ENCODE measurements at places on chromosomes 2 and 18.

GRCh38 chr2:24756789-24757188 is 36.4 kb downstream of the PTRHD1 start:
- no peak for DNase-seq

DNA sequence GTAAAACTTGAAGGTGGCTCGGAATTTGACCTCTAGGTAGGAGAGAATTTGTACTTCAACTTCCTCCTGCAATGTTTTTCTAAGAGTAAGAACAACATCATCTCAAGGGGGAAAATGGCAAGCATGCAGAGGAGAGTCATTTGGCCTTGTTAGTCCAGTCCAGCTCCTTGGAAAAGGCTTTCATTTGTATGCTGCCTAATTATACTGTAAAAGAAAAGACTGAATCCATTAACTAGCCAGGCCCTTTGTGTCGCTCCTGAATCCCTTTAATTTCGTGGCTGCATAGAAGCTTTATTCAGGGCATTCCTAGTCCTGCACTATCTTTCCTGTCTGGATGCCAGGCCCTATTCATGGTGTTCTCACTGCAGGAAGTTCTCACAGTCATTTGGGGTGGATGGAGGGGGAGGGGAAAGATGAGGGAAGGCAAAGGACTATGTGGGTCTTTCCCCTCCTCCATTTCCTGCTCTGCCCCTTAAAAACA is 36.0 kb downstream of the PHLPP1 start:
- peak; percentile 18 for DNase-seq

DNA sequence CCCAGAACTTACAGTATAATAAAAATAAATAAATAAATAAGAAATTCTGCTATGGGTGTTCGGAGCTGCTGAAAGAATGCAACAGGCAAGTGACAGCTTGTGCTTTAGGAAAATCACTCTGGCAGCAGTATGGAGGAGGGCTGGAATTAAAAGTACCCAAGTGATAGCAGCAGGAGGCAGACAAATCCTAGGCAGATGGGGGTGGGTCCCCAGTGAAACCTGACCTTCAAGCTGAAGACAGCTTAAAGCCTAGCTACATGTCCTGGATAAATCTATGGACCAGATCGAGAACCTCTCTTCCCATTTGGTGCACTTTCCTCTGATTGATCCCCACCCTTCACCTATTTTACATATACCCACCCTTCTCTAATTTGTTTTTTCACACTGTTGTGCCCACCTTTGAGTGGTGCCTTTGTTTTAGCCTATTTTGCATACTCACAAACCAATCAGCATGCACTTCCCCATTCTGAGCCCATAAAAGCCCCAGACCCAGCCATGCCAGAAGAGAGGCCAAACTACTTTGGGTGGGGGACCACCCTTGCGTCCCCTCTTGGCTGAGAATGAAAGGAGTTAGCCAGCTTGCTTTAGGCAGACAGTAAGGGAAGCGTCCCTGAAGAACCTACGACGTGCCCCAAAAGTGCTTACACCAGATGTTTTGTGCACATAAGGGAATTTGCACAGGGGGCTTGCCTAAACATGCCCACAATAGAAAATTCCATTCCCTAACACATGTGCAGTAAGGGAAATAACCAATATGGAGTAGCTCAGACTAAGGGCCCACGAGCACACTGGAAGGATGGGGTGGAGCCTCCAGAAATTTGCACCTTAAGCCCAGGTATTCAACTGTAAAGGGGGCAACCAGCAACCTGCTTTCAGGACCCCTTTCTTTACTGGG is 3.0 kb downstream of the METTL8 start:
- no peak for DNase-seq

DNA sequence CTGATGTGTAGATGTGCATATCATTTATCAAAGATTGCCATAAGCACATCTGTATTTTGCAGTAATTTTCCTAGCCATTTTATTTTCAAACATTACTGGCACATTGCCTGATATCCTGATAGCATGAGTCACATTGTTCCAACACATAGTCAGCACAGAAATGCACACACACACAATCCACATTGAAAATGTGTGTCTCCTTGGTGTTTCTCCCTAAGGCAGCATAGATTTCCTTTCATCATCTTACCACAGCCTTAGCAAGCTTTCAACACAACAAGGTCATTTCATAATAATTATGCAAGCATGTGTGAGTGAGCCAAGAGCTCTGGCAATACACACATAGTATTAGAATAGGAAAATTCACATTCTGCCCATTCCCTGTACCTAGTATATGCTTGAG is 245.4 kb upstream of the MEIS1 start:
- DNase-seq: no peak

DNA sequence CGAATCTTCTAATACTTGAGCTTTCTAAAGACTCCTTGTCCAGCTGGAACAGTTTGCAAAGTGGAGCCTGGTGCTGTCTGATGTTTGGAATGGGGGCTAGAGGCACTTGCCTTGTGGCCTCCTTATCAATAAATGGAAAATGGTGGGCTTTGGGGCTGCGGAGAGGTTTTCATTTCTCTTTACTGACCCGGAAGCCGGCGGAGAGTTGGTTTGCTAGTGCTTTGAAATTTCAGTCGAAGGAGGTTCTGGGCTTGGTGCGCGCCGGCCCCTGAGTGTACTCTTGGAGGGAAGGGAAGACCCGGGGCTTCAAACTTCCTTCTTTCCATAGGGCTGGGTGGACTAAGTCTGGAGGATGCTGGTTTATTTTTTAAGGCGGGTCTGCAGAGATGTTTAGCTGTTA is 714 bp downstream of the RPIA start:
- DNase-seq: no peak

DNA sequence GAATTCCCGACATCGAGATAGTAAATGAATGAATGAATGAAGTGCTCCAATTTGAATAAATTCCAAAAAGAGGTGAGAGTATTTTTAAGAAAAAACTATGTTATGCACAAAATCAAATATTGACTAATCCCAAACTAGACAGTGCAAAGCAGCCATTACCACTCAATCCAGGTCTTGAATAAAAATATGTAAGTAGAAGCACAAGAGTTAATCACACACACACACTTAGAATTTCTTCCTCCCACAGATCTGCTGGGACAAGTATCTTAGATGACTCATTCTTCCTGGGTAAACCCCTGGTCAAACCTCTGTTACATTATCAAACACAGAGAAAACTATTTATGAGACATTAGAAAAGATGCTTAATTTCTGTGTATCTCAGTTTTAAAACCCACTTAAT is 102.0 kb downstream of the PLA2R1 start:
- no peak for DNase-seq

- no peak for DNase-seq
These were observed 112.6 kb downstream of the KLHL29 start for GRCh38 chr2:23497536-23497935.

DNA sequence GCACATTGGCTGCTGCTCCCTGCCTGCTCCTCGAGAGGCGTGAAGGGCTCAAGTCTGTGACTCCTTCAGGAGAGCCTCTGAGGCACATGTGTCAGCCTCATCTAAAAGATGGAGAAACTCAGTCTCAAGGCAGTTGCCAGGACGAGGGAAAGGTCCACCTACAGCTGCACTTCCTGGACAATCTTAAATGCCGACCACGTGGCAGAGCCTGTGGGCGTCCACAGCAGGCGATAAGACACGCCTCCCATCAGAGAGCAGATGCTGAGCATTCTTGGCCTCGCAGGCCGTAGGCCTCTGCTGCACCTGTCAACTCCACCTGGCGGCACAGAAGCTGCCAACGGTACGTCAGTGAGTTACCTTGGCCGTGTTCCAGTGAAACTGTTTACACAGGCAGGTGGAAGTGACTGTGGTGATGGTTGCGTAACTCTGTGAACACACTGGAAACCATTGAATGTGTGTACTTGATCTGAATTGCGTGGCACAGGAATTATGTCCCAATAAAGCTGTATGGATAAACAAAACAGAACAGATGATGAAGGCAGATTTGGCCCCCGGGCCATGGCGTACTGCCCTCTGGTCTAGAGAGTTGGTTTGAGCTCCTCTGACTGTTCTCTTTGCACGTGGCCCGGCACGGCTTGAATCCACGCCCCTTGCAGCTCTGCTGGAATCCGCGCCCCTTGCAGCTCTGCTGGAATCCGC is 114.5 kb downstream of the RNF144A start:
- DNase-seq: no peak

DNA sequence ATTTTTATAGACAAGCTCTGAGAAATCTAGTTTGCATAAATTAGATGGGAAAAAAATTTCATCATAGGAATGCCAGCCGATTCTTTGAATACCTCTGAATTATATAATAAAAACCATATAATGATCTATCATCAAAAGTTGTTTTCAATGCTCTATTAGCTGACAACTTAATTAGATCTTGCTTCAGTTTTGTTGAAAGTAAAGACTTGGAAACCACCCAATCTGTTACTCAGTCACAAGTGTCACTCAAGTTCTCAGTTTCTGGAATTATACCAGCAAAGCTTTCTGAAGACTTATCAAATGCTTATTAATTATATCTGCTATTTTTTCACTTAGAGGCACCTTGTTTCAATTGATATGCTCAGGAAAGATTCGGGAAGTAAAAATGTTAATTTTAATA is 17.4 kb upstream of the TP53I3 start:
- DNase-seq: no peak

DNA sequence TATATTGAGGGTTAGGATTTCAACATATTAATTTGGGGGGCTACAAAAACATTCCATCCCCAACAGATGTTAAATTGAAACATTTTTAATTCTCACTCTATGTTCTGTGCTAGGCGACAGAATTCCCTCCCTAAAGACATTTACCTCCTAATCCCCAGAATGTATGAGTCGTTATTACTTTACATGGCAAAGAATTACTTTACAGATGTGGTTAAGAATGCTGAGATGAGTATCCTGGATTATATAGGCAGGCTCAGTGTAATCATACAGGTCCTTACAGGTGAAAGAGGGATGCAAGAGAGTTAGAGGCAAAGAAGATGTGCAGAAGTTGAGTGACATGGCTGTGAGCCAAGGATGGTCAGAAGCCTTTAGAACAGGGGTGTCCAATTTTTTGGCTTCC is 974.1 kb upstream of the ACVR2A start:
- no peak for DNase-seq

Data from frontal cortex (tissue), 4 donors.